ENCODE measurements at places on chromosomes 5 and 9. TPM values are rescaled to one million over a fixed set of nuclear protein-coding genes. Genes with fewer than 3 reads are reported as not detected.

GRCh38 chr5:228886-229285 lies 10.8 kb downstream of the SDHA start:
- no peak for DNase-seq

DNA sequence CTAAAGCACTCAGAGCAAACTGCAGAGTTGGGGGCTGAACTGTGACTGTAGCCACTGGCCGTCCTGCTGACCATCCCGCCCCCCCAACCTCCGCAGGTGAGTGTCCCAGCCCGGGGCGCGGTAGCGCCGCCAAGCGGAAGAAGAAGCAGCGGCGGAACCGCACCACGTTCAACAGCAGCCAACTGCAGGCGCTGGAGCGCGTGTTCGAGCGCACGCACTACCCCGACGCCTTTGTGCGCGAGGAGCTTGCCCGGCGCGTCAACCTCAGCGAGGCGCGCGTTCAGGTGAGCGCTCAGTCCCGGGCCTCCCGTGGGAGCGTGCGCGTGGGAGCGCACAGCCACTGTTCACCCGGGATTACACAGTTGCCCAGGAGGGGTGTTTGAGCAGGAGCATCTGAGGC lies 33.7 kb downstream of the PTGES start:
- peak; percentile 51 for DNase-seq

PITX1 gene
- total RNA-seq, result not detected

CCDC107 gene
- total RNA-seq, result 58.6 TPM

DNA sequence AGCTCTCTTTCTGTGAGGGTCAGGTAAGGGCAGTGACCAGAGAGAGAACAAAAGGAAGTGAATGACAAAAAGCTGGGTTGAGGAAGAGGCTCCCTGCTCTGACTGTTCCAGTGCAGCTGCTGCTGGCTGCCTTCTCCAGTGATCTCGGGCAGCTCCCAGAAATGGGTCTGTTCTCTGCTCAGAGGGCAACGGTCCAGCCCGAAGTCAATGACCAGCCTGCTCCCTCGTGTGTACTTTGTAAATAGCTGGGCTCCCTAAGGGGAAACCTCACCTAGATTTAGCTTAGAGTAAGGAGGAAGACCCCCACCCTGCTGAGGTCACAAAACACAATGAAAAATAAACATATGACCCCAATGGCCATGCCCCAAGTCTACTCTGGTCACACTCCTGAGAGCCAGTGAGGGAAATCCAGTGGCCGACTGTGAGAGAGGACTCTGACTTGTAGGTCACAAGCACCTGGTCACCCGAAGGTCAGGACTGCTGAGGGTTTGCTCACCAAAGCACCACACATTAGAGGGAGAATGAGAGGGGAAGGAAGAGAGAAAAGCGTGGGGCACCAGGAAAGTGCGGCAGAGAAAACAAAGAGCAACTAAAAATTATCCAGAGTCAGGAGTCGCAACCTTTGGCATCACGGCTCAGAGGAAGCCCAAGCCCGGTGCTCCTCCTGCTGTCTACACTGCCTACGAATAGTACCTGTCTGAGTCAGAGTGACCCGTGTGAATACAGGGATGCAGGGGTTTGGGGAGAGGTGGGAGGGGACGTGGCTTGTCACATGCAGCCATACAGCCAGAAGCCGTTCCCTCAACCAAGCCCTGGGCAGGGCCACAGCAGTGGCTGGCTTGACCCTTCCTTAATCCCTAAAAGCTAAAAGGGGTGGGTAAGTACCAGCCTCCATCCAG lies 19.8 kb downstream of the NIPAL4 start:
- no peak for DNase-seq
